HEK293T (cell line): ENCODE measurements at places on chromosomes 5 and 9.

GRCh38 chr5:111117136-111117535 is 25.0 kb downstream of the WDR36 start:
- no peak for DNase-seq

DNA sequence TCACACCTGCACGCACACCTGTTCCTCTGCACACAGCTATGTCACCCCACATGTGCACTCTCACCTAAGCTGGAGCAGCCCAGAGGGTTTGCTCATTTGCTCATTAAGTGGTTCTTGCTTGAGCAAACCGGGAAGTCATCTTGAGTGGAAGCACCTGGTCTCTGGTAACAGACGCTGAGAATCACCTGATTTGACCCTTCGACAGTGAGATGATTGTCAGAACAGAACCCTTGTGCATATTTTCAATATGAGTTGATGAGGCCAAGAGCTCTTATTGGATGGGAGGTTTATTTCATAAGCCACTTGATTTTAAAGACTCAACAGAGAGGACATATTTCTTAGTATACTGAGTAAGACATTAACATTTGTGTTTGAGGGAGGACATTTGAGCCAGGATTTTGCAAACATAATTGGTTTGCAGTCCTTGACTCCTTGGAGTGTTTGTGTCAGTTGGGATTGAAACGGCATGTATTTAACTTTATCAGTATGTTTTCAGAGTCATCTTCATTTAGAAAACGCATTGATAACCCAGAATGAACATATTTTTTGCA is 22.1 kb upstream of the LPCAT1 start:
- no peak for DNase-seq

GRCh38 chr9:126974594-126974993 is 60.0 kb downstream of the RALGPS1 start:
- DNase-seq: no peak

DNA sequence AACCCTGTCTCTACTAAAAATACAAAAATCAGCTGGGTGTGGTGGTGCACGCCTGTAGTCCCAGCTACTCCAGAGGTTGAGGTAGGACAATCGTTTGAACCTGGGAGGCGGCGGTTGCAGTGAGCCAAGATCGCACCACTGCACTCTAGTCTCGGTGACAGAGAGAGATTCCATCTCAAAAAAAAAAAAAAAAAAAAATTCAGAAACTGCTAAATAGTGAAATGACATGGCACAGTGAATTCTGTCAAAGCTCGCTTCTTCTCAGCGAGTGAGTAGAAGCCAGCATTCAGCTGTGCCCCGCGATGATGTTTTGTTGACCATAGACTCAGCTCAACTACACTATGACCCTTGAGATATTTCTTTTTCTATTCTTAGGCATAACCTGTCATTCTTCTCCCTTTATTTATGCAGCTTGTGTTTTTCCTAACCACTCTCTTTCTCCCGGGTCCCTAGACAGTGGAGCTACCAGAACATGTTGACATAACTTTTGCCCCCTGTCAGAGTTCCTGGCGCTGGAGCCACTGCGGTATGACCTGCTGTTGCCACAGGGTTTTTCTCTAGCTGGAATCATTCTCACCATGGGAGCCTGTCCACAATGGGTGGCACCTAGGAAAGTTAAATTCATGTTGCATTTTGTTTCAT is 13.5 kb upstream of the IQGAP2 start:
- DNase-seq: no peak
